Activated CD8-positive, alpha-beta T cell treated with anti-CD3 and anti-CD28 coated beads for 36 hours (primary cell): ENCODE measurements at places on chromosomes 1 and 21. TPM values are rescaled to one million over a fixed set of nuclear protein-coding genes. Genes with fewer than 3 reads are reported as not detected.

Gene EPHA10
- total RNA-seq: not detected

Gene IVL
- not detected for total RNA-seq

Gene PCBP3
- 1.9 TPM for total RNA-seq

Gene CGN
- total RNA-seq: 1.9 TPM

Gene TSPAN1
- not detected for total RNA-seq

Gene GNG4
- total RNA-seq: 2.3 TPM
